ENCODE measurements at places on chromosomes 4 and X.

GRCh38 chrX:12685541-12685940 lies 105.7 kb upstream of the PRPS2 start:
- no peak for DNase-seq

- DNase-seq = peak; percentile 26
These were observed 8.5 kb upstream of the NUDT6 start for GRCh38 chr4:122930862-122931261.

- no peak for DNase-seq
These were observed 56.4 kb upstream of the XIAP start for GRCh38 chrX:123803331-123803983.

DNA sequence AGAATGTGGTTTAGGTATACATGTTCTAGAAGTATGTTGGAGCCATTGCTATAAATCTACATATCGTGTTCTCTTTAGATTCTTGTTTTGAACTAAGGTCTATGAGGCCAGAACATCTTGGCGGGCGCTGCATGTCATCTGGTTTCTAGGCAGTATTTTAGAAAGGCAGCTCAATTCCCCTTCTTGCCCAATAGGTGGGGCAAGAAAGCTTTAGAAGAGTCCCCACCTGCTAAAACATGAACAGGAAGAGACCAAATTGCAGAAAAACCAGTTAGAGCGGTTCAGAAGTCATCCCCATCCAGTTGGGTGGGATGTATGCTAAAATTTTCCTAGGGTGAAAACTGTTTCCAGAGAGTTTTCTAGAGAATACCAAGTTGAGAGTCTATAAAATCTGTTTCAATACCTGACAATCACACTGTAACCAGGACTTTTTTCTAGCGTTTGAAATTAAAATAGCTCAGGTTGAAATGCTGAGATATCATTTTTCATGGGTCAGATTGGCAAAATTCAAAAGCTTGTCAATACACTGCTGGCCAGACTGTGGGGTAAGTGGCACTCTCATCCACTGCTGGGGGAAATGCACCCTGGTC lies 17.5 kb upstream of the SH3KBP1 start:
- DNase-seq = peak; percentile 33

DNA sequence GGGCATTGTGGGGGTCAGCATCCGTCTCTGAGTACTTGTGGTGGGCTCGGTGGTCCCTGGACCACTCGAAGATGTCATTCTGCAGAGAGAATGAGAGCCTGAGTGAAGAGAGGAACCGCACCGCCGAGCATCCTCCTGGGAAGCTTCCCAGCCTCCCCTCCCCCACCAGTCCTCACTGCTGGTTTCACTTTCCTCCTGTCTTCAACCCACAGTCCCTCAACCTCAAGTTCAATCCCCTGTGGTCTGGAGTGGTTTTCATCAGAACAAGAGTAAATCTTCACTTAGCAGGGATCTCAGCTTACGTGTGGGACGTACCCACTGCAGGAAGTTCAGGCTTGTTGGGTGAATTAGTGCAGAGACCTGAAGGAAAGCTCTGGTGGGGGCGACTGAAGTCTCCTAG lies 117.8 kb downstream of the SCD5 start:
- no peak for DNase-seq
